ENCODE measurements at places on chromosomes 13 and 19.

GRCh38 chr13:43784496-43784895, 2.3 kb downstream of the ENOX1 start:
- peak; percentile 39 for DNase-seq

GRCh38 chr13:64534302-64534701, 2695.8 kb downstream of the PCDH9 start:
- DNase-seq, result no peak

- DNase-seq, result no peak
These were observed 15.2 kb downstream of the CBY2 start for GRCh38 chr13:45717349-45717748.

- DNase-seq, result peak; percentile 44
These were observed 868 bp upstream of the EGLN2 start for GRCh38 chr19:40797963-40798682.

GRCh38 chr13:24693862-24694471, 13.8 kb downstream of the ATP12A start:
- peak; percentile 38 for DNase-seq

GRCh38 chr19:27894906-27895754, 1317.8 kb downstream of the UQCRFS1 start:
- DNase-seq, result no peak
